ENCODE measurements at places on chromosomes 6 and 20.

DNA sequence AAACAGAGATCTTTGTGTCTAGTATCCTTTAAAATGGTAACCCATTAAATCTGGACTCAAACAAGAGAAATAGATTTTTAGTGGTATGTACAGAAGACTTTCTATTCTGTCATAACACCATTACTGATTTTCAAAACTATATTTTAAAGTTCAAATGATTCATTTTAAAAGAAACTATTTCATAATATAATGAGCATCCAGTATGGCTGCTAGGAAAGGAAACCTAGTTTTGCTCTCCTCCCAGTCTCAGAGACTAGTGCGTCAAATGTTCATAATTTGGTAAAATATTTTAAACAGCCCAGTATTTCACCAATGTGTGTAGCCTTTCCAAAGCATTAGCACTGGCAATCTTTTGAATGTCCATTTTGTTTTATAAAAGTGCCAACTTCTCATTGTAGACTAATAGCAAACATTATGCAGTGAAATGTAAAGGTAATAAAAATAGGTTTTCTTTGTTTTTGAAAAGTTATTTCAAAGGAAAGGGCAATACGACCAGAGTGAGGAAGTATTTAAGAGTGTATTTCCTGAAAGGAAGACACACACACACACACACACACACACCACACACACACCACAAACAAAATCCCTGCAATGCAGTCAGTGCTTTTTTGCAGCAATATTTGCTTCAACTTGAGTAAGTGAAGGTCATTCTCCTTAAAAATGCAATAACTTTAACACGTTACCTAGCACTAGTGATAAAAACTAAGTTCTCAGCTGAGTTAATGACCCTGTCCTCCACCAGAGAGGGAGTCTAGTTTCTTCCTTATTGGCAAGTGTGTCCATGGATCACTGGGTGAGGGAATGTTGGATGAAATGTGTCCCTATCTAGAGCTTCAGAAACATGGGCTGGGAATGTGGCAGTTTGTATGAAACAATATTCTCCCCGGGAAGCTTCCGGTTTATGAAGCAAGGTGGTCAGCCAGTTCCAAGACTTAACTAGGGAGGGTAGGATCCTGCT lies 4.6 kb downstream of the PPP1R3G start:
- no peak for DNase-seq

DNA sequence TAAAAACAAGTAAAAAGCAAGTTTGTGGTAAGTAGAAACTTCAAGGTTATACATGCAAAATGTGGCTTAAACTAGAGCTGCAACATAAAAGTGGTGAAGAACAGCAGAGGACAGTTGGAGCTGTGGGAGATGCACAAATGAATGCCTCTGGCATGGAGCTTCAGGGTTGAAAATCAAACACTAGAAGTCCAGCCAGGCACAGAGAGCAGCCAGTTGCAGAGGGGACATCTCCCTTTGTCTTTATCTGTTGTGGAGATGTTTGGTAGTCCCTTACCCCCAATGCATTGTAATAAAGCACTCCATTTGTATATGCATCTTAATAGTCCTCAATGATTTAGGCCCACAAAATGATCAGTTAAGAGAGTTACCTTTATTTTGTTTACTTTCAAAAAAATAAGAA lies 73.1 kb upstream of the C20orf144 start:
- DNase-seq = no peak

DNA sequence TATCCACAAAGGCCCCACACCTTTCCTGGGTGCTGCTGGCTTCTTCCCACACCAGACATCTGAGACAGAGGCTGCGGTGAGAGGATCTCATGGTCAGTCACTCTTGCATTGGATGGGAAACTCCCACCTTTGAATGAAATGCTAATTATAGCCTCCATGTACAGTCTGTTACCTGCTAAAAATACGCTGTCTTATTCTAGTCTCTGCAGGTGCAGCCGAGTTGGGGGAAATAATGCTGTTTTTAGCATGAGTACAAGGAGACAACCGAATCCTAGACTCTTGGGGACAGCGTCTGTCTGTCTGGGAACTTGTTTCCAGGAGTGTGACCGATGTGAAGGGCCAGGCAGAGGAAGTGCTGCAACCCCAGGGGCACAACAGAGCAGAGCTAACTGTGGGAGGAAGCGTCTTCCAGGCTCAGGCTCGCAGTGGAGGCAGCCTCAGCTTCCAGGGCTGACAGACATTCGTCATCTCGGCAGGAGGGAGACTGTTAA lies 286.2 kb downstream of the PREX1 start:
- DNase-seq = no peak

- DNase-seq = no peak
These were observed 20.7 kb downstream of the EBF4 start for GRCh38 chr20:2713285-2713684.

GRCh38 chr6:32234934-32235333 lies 11.1 kb upstream of the NOTCH4 start:
- no peak for DNase-seq

Measured in left forelimb (tissue), 1 donor.